NCI-H1694 (cell line): ENCODE measurements at places on chromosomes 4 and X.

DNA sequence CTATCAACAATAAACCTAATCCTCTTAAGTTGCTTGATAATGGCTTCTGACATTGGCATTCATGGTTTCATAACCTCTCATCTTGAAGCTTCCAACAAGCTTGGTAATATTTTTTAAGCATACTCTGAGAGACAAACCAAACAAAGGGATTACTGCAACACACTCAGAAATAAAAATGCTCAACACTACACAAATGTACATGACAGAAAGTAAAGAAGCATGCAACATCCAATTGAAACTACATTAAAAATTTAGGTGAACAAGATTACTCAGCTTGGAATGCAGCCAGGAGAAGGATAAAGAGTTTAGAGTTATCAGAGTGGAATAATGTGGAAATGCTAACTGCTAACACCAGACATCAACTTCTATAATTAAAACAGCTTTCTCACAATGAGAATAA, 1136.6 kb upstream of the PABPC4L start:
- DNase-seq = no peak

DNA sequence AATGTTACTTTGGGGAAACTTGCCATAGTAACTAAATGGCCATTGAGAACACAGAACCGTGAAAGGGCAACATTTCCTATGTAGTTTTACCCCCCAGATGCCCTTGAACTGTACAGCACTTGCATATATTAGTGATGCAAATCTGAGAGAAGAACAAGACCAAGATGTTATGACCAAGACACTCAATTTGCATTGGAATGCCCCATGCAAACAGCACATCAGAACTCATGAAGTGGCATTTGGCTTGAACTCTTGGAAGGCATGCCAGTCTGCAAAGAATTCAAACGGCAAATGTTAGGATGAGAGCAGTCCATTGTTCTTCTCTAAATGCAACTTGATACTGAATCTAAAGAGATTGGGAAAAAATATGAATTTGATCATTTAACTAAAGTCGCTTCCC, 139.4 kb upstream of the CXorf66 start:
- no peak for DNase-seq

- DNase-seq = no peak
These were observed 536.9 kb downstream of the RAPGEF2 start for GRCh38 chr4:159639671-159640323.

GRCh38 chrX:16310326-16310725, 143.0 kb downstream of the MAGEB17 start:
- DNase-seq = no peak

GRCh38 chrX:140661643-140662042, 47.9 kb upstream of the LINC00632 start:
- no peak for DNase-seq

DNA sequence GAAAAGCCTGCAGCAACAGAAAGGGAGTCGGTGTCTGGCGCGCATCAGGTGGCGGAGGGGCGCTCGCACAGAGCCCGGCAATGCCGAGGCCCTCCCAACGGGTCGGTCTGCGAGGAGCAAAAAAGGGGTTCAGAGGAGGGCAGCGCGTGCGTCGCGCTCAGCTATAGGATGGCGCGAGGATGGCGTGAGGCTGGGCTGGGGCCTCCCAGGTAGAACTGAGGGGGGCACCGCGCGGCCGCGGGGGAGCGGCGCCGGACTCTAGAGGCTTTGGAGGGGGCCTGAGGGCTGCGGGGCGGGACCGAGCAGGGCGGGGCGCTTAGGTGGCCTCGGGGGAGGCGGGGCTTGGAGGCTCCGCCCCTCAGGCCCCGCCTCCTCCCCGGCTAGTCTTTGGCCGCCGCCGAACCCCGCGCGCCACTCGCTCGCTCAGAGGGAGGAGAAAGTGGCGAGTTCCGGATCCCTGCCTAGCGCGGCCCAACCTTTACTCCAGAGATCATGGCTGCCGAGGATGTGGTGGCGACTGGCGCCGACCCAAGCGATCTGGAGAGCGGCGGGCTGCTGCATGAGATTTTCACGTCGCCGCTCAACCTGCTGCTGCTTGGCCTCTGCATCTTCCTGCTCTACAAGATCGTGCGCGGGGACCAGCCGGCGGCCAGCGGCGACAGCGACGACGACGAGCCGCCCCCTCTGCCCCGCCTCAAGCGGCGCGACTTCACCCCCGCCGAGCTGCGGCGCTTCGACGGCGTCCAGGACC, at the start of gene PGRMC1:
Gene PGRMC1, plus strand, starts transcription at position 414 of the 751 bp plus-strand sequence. Its CDS starts 79 bp downstream, at position 493.
- DNase-seq = peak; percentile 59
